Sigmoid colon (tissue), 7 donors: ENCODE measurements at places on chromosomes 5 and 9. TPM values are rescaled to one million over a fixed set of nuclear protein-coding genes. Genes with fewer than 3 reads are reported as not detected.

EQTN gene
- 0.17 TPM for polyA plus RNA-seq

OR1J2 gene
- polyA plus RNA-seq, result not detected

NME5 gene
- polyA plus RNA-seq, result 1.5 TPM

PCDHB6 gene
- polyA plus RNA-seq, result 0.12 TPM

PCDHA12 gene
- polyA plus RNA-seq, result not detected

LRRC8A gene
- polyA plus RNA-seq, result 8.8 TPM

CDO1 gene
- polyA plus RNA-seq, result 6.3 TPM

SPATA31A3 gene
- polyA plus RNA-seq, result not detected

JAKMIP2 gene
- 0.71 TPM for polyA plus RNA-seq

FSTL4 gene
- 0.23 TPM for polyA plus RNA-seq

CCIN gene
- polyA plus RNA-seq, result 0.07 TPM

CTXN3 gene
- not detected for polyA plus RNA-seq

FBXW2 gene
- polyA plus RNA-seq, result 16.6 TPM

SETD9 gene
- 8.4 TPM for polyA plus RNA-seq

PIP5K1B gene
- polyA plus RNA-seq, result 59.5 TPM

HACD4 gene
- 2.4 TPM for polyA plus RNA-seq

PHF24 gene
- polyA plus RNA-seq, result 0.60 TPM

MELK gene
- polyA plus RNA-seq, result 10.8 TPM

DMRT3 gene
- polyA plus RNA-seq, result not detected
